Activated effector memory CD4-positive, alpha-beta T cell treated with anti-CD3 and anti-CD28 coated beads, Interleukin-2, amount 50 U/mL, for 16 hours (primary cell): ENCODE measurements at places on chromosomes 12 and 14.

DNA sequence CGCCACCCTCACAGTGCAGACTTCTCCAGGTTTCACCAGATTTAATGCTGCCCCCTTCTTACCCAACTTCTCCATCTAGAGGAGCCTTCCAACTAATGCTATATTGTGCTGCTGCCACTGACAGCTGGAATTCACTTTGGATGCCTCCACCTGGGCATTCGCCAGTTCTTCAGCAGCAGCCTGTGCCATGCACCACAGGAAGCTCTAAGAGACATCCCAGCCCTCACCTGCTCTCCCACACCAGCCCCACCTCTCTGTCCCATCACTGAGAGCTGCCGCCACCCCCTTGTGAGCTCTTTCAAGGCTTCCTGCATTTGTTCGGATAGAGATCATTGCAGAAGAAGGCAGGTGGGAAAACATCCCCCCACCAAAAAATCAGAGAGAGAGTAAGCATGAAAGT, 4.6 kb upstream of the KRT2 start:
- DNase-seq: no peak

DNA sequence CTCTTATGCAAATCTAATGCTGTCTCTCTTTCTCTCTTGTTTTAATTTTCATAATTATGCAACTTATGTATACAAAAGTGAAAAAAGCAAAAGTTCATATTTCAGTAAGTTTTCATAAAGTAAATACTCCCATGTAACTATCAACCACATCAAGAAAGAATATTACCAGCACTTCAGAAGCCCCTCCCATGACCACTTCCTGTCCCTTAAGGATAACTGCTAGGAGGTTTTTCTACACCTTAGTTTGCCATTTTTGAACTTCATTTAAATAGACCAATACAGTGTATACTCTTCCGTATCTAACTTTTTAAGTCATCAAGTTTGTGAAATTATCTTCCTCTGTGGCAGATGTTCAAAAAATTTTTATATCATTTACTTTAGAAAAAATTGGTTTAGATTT, 547 bp upstream of the OR4K15 start:
- DNase-seq: no peak

DNA sequence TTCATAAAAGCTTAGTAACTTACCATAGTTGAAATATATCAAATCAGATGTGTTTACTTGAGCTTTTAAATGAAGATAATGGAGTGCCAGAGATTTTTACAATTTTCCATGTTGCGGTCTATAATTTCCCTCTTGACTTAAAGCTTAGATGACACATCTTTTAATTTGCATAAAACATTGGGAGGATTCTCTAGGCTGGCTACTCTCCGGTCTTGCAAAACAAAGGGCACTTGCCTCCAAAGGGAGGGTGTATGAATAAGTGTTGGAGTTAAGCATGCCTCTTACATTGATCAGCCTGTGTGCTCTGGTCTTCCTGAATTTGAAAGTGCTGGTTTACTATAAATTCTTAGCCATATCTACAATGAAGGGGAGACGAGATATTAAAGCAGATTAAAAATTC, 336.4 kb upstream of the NAV3 start:
- no peak for DNase-seq

GRCh38 chr12:43132291-43132690, 419.7 kb downstream of the ADAMTS20 start:
- DNase-seq: no peak

DNA sequence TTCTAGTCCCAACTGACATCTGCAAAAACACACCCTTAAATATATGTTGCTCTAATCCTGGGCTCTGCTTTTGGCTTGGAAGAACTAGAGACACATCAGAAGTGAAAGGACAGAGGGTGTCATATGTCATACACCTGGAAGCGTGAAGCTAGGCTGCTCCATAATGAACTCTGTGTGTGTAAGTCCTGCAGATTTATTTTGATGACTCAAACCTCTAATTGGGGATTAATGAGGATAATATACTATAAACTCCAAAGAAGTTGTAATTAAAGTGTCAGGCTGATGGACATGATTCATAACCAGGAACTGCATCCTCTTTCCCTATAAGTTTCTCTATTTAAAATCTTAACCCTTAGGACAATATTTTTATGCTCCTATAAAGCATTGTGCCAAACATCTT, 4.4 kb upstream of the KCNK10 start:
- DNase-seq: no peak

DNA sequence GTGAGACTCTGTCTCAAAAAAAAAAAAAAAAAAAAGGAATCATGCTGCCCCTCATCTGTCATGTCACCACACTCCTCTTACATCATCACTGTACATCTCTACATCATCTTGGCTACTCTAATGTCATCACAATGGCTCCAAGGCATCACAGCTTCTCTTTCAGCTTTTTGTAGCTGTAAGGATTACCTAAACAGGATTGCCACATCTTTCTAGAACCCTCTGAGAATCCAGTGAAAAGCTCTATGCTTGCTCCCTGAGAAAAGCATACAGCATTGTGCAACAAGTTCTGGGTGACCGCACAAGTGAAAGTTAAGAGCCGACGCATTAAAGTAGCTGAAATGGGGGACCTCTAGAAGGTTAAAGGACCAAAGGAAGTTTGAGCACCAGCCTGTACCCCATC, 272.5 kb downstream of the C12orf50 start:
- DNase-seq: no peak

GRCh38 chr14:34965912-34966311, 16.9 kb upstream of the SRP54 start:
- no peak for DNase-seq
